8988T (cell line): ENCODE measurements at places on chromosomes 1 and 21.
A peak's percentile ranks its signal among the peaks of the same experiment; 100 is the strongest.

DNA sequence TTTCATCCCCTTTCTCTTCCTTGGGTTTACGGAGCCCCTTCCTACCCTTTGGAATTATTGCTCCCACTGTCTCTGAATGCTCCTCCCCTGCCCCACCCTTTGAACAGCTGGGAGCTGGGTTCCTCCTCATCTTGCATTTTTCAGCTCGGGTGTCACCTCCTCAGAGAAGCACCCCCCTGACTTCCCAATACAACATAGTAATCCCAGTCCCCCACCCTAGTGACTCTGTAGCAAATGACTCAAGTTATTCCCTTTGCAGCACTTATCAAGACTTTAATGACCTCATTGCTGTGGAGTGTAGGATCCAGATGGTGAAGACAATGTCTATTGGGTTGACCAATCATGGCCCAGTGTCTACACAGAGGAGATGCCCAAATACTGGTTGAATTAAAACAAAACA lies 8.9 kb upstream of the VWA5B1 start:
- no peak for DNase-seq

- no peak for DNase-seq
Measured at GRCh38 chr1:89198491-89199072, at the start of gene GBP4. Gene GBP4, minus strand, starts transcription at chr1:89198942. Its CDS starts 108 bp downstream, at chr1:89198834.

DNA sequence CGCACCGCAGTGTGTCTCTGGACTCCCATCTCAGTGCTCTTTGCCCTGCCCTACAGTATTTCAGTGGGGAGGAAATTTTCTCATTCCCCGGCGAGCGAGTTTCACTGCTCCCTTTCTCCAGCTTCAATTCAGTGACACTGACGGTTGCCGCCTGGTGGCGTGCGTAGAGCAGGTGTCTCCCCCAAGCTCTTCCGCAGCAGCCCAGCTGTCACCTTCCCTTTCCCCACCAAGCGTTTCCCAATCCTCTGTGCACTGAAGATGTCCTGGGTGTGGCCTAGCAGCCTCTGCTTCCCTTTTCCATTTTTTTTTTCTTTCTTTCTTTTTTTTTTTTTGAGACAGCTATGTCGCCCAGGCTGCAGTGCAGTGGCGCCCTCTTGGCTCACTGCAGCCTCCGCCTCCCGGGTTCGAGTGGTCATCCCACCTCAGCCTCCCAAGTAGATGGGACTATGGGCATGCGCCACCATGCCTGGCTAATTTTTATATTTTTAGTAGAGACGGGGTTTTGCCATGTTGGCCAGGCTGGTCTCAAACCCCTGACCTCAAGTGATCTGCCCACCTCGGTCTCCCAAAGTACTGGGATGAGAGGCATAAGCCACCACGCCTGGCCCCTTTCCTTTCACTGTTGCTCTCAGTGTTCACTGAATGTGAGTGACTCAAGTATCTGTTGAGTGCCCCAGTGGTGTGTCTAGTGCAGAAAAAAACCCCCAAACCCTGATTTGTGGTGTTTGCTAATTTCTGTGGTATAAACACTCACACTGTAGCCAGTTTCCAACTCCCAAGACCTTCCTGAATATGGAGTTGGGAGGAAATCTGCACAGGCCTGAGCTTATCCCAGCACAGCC lies 30.1 kb downstream of the TNFRSF1B start:
- DNase-seq = no peak

DNA sequence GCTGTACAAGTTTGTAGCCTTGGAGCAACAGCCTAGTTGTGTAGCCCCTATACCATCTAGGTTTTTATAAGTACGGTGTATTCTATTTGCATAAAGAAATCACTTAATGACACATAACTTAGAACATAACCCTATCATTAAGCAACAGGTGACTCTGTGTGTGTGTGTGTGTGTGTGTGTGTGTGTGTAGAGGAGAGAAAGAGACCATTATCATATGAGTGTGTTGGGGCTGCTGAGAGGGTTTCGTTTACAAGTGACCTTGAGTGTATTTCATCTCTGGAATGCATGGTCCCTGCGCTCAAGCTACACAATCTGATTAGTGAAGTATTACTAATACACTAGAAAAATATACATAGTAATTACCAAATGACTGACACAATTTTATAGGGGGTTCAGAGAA lies 115.1 kb downstream of the RABGAP1L start:
- DNase-seq = no peak

DNA sequence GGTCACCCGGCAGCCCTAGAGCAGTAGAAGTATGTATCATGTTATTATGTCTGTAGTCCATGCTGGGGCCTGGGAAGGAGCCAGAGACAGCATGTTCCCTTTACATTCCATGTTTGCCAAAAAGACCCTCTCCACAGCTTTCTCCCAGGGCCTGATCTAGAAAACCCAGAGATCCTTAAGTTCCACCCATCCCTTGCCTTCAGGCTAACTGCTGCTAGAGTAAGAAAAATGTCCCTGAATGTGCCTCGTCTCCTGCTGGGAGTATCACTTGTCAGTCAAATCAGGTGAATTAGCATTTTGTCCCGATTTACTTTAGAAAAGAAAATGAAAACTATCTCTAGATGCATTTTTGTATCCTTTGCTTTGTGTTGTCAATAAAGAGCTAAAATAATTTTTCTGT lies 13.3 kb upstream of the MRPS14 start:
- DNase-seq = no peak

DNA sequence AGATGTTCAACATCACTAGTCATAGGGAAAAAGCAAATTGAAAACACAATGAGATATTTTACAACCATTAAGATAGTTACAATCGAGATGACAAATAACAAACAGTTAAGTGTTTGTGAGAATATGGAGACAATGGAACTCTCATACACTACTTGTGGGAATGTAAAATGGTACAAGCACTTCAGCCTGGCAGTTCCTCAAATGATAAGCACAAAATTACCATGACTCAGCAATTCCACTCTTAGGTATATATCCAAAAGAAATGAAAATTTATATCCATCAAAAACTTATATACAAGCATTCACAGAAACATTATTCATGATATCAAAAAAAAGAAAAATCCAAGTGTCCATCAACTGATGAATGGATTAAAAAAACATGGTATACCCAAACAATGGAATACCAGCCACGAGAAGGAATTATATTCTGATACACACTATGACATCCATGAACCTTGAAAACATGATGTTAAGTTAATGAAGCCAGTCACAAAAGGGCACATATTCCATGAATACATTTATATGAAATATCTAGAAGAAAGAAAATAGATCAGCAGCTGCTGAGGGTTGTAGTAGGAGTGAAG lies 76.4 kb downstream of the EVI5 start:
- DNase-seq = no peak

- no peak for DNase-seq
Measured at GRCh38 chr1:3779265-3779911, 6.8 kb downstream of the SMIM1 start.

DNA sequence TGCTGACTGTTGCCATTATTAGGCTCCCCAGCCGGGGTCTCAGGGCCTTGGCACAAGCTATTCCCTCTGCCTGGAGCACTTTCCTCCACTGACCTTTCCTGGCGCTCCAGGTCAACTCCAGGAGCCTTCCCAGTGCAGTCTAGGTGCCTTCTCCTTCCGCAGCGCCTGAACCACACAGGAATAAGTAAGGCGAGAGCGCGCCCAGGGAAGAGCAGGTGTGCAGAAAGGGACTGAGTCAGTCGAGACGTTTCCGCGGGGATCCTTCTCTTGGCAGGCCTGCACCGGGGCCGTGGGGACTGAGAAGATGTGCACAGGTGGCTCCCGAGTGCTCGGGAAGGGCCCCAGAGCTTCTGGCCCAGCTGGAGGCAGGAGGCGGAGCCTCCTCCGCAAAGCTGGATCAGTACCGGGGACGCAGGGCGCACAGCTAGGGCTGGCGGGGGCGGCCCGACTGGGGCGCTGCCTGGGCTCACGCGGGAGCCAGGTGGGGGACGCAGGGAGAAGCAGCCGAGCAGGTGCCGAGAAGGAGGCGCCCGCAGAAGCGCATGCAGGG lies 765 bp upstream of the BMP8A start:
- DNase-seq = no peak

DNA sequence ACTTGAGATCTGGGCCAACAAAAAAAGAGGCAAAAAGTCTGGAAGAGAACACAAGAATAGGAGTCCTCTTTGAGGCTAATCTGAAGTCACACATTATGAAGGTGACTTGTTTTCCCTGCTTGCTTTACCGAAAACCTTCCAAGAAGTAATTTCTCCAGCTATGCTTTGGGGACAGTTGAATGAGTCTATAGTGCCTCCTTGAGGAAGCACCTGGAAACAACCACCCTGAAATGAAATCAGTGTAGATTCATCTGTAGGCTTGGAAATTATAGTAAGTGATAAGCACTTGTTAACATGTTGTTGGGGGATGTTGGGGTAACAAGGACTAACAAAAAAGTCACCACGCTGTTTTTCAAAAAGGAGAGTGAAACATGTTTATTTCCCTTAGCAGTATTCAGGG lies 23.4 kb upstream of the RPTN start:
- no peak for DNase-seq

DNA sequence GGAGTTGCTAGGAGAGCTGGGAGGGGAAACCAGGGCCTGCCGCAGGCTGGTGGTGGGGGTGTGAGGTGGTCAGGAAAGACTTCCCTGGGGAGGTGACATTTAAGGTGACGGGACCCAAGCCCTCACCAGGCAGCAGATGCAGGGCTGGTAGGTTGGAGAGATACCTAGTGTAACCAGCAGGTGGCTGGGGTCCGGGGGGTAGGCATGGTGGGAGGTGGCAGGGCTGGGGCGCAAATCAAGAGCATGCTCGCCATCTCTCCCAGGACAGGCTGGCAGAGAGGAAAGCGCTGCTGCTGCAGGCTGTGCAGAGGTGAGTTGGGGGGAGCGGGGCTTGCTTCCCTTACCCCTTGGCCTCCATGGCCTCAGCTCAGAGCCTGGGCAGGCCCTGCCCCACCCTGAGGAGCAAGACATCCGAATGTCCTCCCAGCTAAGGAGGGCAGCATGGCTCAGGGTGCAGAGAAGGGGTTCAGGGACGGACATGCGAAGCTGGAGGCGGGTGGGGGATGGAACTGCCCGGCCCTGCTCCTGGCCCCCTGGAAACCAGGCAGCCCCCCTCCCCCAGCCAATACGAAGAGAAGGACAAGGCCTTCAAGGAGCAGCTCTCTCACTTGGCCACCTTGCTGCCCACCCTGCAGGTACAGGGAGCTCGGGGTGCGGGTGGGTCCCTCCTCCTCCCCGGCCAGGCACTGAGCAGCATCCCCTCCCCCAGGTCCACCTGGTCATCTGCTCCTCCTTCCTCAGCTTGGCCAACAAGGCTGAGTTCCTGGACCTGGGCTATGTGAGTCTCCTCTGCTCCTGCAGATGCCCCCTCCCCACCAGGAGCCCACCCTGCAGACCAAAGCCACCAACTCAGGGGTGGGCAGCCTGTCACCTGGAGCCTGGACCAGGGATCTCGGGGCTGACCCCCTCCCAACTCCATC lies 4.0 kb downstream of the RNF207 start:
- DNase-seq = no peak

GRCh38 chr1:244409701-244410100 lies 42.0 kb downstream of the ADSS2 start:
- no peak for DNase-seq

- no peak for DNase-seq
Measured at GRCh38 chr1:76125473-76126219, 51.1 kb downstream of the ST6GALNAC3 start.

GRCh38 chr1:211731456-211732292 lies 56.3 kb upstream of the NEK2 start:
- DNase-seq = no peak

GRCh38 chr1:213669964-213670691 lies 317.6 kb upstream of the PROX1 start:
- DNase-seq = no peak

DNA sequence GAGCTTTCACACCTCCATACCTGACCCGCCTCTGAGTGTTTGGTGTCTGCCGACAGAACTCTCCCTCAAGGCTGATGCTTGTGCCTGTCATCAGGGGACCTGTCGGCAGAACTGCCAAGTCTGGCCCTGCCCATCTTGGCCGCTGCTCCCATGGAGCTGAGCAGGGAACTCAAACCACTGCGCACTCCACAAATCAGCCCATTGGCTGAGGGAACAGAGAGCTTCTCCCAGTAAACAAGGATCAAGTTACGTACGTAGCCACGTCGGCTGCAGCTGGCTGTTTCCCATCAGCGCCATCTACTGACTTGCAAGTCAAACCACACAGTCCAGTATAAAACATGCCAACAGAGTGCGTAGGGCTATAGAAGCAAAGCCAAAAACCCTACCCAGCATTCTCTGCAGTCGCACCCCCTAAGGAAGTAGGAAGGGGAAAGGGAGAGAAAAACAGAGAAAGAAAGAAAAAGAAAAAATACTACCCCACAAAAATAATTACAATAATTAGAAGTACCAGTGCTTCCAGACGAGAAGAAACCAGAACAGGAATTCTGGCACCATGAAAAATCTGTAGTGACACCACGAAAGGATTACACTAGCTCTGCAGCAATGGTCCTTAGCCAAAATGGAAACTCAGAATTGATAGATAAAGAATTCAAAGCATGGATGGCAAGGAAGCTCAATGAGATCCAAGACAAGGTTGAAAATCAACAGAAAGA lies 13.1 kb downstream of the KRTAP13-1 start:
- DNase-seq = peak; percentile 7

GRCh38 chr1:215360758-215361157 lies 206.3 kb upstream of the KCTD3 start:
- no peak for DNase-seq

GRCh38 chr1:167936930-167937708 lies at the start of gene MPC2:
Gene MPC2, minus strand, starts transcription at chr1:167937072. Its CDS starts 1,231 bp downstream, at chr1:167935841.
- DNase-seq = peak; percentile 21

DNA sequence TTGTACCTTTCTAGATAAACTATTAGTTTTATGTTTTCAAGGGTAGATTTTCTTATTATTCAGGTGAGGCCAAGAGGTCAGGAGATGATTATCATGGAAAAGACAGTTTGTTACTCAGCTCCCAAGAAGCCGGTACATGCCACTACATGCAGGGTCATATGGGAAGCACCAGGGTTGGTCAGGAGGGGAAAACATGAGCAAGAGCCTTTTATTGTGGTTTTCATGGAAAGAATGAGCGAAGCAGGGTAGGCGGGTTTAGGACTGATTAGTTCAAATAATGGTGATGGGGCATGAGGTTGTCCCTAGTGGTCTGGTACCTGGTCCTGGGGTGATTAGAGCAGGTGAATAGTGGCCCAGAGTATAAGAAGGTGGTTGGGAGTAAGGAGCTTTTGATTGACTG lies 189.9 kb downstream of the APP start:
- no peak for DNase-seq

DNA sequence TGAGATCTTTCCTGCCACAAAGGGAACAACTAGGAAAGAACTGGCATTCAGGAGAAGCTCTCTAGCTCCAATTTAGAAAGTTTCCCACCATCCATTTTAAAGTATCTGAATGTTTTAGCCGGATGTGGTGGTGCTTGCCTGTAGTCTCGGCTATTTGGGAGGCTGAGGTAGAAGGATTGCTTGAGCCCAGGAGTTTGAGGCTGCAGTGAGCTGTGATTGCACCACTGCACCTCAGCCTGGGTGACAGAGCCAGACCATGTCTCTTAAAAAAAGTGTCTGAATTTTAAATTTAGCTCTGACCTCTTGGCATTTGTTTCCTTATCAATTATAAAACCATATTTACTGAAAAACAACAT lies 67.2 kb downstream of the RPAP2 start:
- no peak for DNase-seq

DNA sequence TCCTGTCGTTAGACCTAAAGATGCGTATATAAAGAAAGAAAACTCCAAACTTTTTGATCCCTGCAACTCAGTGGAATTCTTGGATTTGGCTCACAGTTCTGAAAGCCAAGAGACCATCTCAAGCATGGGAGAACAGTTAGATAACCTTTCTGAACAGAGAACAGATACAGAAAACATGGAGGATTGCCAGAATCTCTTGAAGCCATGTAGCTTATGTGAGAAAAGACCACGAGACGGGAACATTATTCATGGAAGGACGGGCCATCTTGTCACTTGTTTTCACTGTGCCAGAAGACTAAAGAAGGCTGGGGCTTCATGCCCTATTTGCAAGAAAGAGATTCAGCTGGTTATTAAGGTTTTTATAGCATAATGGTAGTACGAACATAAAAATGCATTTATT lies 33.1 kb downstream of the MDM4 start:
- no peak for DNase-seq
